ENCODE measurements at places on chromosomes 16 and 17.

GRCh38 chr17:46212634-46213435, 19.6 kb upstream of the KANSL1 start:
- peak; percentile 84 for DNase-seq

DNA sequence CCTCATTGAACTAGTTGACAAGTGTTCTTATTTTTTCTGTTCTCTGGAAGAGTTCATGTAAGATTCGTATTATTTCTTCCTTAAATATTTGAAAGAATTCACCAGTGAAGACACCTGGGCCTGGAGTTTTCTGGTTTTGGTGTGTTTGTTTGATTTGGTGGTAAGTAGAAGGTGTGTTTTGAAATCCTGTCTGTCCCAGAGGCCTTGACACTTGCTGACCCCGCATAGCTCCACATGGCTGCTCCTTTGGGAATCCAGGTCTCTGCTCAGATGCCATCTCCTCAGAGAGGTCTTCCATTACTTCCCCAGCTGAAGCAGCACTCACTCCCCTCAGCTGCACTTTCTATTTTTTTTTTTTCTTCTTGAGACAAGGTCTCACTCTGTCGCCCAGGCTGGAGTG, 5.7 kb upstream of the NUP93 start:
- DNase-seq: no peak

GRCh38 chr16:46844771-46845170, 13.8 kb upstream of the C16orf87 start:
- no peak for DNase-seq

DNA sequence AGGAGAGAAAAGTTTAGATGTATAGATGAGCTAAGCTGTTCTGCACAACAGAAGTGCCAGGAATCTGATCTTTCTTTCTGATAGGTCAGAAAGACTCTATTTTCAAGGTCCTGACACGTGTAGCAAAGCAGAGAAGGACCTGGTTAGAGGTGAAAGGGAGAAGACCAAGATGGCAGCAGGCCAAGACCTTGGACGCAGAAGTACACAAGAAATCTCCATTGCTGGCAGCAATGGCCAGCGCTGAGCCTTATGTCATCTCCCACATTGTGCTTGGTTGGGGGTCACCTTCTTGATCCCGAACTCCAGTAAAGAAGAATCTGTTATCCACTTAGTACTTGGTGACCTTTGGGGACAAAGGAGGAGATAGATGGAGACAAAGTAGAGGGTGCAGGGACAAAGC, 41.8 kb upstream of the AKAP1 start:
- no peak for DNase-seq

DNA sequence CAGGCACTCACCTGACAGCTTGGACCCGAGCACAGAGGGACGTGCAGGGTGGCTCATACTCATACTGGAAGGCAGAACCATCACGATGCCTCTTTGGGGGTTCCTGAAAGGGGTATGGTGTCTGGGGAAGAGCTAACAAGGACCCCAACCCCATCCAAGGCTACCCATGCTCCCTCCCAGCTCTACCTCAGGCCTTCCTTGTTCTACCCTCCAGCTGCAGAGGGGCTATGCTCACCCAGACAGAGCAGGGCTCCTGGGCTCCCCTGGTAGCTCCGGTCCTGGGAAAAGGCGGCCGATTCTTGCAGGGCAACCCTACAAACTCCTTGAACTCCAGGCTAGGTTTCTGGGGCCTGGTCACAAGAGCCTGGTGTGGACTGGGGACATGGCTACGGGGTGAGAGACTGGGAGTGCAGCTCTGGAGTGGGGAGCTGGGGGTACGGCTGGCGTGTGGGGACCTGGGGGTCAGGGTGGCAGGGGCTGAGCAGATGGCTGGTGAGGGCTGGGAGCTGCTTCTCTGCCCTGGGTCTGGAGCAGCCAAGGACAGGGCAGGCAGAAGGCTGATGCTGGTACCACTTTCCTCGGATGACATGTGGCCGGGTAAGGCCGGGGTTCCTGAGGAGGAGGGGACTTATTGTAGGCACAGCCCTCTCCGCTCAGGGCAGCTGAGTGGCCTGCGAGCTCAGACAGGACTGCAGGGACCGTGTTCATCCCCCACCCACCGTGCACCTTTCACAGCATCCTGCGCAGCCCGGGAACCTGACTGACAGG, 2.1 kb downstream of the ACD start:
- no peak for DNase-seq

GRCh38 chr16:87054856-87055255, 262.3 kb downstream of the C16orf95 start:
- no peak for DNase-seq

DNA sequence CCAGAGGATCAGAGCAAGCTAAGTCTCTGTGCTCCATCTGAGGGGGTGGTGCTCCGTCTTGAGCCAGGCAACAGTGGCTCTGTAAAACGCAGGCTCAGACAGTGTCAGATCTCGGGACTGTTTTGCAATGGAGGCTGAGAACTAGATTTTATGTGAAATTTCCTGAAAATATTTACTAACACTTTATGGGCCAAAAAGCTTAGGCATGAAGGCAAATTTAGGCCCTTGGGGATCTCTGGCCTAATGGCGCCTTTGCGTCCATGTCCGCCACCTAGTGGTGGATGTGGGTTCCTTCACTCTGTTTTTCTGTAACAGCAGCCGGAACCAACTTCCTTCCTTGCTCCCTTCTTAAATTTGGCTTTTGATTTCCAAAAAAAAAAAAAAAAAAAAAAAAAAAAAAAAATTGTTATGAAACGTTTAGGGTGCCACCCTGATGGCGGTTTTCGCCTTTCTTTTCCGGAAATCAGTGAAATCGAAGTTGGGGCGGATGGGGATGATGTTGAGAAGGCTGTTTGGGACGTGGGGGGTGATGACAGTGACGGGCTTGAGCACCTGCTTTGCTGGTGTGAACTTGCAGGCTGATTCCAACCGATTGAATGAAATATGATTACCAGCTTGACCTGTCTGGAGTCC, 14.0 kb upstream of the ELAC2 start:
- DNase-seq: peak; percentile 28
